ENCODE measurements at places on chromosomes 3 and 15. TPM values are rescaled to one million over a fixed set of nuclear protein-coding genes. Genes with fewer than 3 reads are reported as not detected.

Gene ARGFX
- not detected for total RNA-seq

DNA sequence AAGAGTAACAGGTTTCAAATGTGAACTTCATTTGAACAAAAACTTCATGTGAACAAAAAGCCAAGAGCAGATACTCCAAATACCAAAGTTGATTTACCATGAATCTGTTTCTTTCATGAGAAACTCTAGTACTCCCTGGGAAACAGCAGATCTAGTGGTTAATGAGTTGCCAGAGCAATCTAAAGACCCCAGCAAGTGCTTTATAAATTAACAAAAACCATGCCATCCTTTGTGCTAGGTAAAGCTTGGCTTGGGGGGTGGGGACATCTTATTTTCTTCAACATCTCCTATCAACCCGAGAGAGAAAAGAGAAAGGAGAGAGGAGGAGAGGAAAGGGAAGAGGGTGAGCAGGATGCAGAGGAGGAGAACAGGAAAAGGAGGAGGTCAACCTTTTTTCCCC lies 100.7 kb downstream of the TBL1XR1 start:
- DNase-seq: no peak

- DNase-seq: no peak
These were observed 754.1 kb downstream of the GRM7 start for GRCh38 chr3:7615043-7615442.

- DNase-seq: peak; percentile 71
These were observed 68.2 kb downstream of the RAB7A start for GRCh38 chr3:128794067-128794768.

- DNase-seq: no peak
These were observed 976 bp upstream of the NUP210 start for GRCh38 chr3:13420831-13421765.

DNA sequence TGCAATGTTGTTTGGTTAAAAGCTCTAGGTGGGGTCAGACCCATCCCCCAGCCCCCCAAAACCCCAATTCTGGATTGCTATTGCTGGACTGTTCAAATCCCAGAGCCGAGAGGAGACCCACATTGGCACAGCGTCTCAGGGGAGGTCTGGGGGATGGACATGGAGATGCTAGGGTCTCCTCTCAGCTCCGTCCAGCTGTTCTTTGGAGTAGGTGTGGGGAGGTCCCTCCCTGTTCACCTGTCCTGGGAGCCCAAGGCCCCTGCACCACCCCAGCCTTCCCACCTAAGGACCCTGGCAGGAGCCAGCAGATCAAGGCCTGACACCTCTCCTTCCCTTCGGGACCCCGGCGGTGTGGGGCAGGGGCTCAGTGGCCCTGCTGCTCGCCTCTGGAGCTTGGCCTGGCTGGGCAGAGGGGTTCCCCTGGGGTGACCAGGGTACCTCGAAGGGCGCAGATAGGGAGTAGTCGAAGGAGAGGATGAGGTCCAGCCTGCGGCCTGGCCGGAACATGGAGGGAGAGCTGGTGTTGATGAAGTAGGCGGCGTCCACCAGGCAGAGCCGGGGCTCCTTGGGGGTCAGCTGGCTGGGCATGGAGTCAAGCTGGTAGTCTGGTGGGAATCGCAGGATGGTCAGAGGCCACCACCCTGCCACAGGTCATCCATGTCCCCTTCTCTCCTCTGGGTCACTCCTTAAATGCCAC lies 23.9 kb downstream of the PLA2G4D start:
- no peak for DNase-seq

Gene PLA2G4B
- 0.71 TPM for total RNA-seq

DNA sequence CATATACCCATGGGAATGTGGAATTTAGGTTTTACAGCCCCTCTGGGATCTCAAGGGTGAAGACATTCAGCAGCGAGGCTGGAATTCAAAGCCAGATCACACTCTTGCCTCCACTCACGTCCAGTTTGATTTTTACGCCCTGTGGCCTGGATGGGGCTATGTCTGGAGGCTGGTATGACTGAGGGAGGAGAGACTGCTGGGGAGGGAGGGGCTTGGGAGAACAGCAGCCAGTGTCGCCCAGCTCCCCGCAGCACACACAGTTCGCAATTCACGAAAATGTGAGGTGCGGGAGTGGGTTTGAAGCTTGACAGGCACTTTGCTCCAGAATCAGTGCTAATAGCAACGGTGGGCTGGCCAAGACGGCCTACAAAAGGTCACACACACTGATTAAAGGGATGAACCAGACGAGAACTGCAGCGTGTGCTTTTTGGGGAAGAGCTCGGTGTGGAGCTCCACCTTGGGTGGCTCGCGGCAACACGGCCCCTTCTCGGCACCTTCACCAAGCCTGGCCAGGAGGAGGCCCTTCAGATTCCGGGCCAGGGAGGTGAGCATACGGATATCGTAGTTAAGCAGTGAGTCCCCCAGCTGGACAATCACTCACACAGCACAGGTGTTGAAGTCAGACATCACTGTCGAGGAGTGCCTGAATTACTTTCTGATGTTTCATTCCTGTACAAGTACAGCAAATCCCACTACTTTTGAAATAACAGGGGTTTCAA lies 16.4 kb downstream of the EHD4 start:
- no peak for DNase-seq

GRCh38 chr15:85281293-85281882 lies 99.0 kb upstream of the AKAP13 start:
- no peak for DNase-seq

Gene GATA2
- 7.5 TPM for total RNA-seq

Gene SAMMSON
- not detected for total RNA-seq

- no peak for DNase-seq
These were observed 242.4 kb downstream of the CD47 start for GRCh38 chr3:107848351-107848915.

DNA sequence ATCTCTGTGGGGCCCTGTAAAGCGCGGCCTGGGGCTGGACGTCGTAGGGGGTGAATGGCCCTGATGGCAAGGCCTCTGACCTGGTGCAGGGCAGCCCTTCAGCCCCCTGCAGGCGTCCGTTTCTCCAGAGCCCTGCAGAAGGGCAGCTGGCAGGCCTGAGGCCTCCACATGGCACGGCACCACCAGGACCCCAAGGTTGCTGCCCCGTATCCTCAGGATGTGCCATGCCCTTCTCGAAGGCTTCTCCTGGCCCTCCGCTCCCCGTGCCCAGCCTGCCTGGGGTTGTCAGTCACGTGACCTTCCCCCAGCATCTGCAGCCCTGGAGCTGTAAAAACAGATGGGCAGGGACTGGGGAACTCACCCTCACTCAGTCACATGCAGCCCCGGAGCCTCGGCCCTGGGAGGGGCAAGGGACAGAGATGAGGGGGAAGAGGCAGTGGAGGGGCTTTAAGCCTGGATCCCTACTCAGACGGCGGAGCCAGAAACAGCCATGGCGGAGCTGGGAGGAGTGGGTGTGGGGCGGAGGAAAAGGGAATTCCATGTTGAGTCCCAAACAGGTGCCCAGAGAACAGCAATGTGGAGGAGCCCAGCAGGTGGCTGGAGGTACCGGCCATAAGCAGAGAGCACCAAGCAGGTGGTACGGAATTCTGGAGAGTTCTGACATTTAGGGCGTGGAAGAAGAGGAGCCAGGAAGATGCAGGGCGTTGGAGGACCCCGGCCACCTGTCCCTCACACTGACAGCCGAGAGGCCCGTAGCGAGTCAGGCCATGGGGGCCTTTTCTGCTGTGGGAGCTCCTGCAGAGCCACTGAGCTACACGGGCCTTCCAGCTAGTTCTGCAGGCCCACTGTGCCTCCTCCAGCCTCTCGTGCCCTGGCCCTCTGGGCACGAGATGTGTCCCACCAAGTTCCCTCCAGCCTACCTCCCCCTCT lies 193.1 kb downstream of the XXYLT1 start:
- DNase-seq: no peak

- DNase-seq: no peak
These were observed 75.2 kb upstream of the ARHGEF3 start for GRCh38 chr3:56876916-56877315.

Gene ZKSCAN7
- total RNA-seq: 2.1 TPM

DNA sequence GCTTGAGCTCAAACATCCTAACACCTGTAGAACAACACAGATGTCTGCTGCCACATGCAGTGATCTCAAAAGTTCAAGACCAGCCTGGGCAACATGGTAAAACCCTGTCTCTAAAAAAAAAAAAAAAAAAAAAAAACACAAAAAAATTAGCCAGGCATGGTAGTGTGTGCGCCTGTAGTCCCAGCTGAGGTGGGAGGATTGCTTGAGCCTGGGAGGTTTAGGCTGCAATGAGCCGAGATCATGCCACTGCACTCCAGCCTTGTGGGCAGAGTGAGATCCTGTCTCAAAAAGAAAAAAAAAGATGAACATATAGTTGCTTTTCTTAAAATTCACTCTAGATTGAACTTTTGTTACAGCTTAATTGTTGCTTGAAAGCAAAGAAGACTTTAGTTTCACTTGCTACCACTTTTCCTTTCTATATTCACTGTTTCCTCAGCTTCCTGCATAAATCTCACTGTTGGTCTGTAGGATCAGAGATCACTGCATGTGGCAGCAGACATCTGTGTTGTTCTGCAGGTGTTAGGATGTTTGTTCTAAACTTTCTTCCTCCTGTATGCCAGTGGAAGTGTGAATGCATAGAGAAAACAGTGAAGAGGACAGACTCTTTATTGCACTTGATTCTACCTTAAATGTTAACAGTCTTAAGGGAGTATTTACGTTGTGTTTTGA lies 12.6 kb downstream of the RAB11A start:
- DNase-seq: no peak

DNA sequence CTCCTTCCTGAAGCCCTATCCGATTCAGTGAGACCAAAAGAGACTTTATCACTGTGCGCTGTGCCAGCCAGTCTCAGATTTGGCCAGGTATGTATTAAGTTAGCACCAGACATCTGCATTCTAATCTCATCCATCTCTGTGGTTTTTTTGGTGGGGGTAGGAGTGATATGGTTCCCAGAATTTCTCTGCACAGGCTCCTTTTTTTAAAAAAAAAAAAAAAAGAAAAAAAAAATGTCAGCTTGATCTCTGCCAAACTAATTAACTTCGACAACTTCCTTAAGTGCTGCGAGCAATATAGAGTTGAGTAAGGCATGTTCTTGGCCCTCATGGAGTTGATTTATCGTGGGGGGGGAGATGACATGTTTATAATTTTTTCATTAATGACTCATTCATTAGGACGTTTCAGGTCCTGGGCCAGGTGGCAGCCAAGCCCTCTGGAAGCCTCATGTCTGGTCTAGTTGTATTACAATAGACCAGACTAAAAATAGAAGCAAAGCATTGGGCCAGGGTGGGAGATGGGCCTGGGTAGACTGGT lies 12.9 kb downstream of the SLCO3A1 start:
- DNase-seq: peak; percentile 33

DNA sequence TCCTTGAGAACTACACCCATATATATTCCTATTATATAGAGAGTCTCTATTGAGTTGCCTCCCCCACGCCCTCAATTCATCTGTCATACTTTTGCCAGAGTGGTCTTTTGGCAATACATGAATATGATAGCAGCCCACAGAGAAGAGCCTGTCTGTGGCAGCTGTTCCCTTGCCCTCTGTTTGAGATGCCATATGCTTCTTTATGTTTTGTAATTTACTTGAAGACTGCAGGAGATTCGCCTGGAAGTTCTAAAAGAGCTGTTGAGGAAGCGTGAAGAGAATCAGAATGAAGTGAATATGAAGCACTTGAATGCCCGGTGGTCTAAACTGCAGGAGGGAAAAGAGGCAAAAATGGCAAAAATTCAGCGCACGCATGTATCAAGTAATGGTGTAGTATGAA lies 27.2 kb downstream of the CFAP91 start:
- DNase-seq: no peak

GRCh38 chr15:68377766-68378165 lies 54.2 kb downstream of the ITGA11 start:
- DNase-seq: no peak

DNA sequence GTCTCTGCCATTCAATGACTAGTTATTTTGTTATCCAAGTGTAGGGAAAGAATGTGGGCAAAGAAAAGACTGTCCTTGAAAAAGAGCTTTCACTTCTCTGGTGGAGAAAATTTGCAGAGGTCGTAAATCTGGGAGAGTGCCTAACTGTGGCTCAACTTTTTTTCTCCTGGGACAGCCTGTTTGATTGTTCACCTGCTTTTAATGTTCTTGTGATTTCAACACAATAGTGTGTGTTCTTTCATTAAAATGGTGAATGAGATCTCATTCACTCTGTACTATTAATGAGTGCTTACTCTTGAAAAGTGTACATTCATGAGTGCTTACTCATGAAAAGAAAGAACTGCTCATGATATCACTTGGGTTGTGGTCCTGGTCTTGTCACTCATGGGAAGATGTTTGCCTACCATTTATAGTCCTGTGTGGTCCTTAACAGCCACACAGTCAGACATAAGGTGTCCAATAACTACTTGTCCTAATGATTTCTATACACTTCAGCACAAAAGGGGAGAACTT lies 567.3 kb downstream of the GRM7 start:
- DNase-seq: no peak

Gene C2CD4A
- total RNA-seq: not detected

DNA sequence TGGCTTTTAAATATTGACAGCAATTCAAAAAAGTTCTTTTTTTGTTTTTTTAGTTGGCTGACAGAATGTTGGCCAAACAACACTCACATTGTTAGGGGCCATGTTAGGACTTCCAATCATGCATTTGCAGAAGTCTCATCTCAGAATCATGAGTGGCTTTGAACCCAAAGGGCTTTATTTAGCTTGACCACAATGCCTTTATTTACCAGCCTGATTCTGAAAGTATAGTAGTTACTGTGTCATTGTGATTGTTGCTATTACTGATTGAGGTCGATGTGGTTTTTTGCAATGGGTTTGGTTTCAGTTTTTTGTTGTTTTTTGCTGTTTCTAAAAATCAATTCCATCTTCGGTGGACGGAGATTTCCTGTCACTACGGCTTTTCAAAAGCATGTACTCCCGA lies 7.2 kb downstream of the GLDN start:
- no peak for DNase-seq

GRCh38 chr3:133895208-133896001 lies at the start of gene RAB6B:
Gene RAB6B, minus strand, starts transcription at chr3:133895882. Its CDS starts 416 bp downstream, at chr3:133895466.
- peak; percentile 74 for DNase-seq

DNA sequence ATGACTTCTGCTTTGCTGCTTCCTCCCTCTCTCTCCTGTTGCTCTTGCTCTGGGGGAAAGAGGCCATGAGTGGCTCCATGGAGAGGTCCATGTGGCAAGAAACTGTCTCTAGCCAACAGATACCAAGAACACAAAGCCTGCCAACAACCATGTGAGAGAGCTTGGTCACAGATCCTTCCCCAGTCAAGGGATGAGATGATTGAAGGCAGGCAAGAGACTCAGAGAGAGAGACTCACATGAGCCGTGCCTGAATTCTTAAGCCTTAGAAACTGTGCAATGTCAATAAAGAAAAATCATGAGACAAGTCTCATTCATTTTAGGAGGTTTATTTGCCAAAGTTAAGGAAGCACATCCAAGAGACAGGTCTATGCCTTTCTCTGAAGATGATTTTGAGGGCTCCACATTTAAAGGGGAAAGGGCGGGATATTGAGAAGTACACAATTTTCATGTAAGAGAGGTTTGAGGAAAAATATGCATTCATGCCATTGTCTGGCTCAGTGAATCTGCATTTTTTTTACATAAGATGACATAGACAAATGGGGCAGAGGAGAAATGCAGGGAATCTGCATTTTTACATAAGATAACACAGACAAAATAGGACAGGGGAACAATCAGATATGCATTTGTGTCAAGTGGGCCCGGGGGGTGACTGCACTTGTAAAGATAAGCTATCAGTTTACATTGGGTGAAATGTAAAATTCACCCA lies 59.5 kb upstream of the SUCLG2 start:
- no peak for DNase-seq

All from Daoy (cell line).